ENCODE measurements at places on chromosomes 7 and 10.

- no peak for DNase-seq
Observed at GRCh38 chr7:129576138-129576537, 35.4 kb upstream of the NRF1 start.

DNA sequence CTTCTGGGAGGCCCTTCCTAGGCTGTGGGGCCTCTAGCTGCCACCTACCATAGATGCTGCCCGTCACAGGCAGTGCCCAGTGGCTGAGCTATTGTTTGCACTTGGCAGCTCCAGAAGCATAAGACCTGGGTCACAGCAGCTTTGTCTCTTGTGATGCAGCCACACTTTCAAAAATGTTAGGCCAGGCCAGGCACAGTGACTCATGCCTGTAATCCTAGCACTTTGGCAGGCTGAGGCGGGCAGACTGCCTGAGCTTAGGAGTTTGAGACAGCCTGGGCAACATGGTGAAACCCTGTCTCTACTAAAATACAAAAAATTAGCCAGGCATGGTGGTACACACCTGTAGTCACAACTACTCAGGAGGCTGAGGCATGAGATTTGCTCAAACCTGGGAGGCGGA is 9.5 kb upstream of the KAZALD1 start:
- DNase-seq: no peak

DNA sequence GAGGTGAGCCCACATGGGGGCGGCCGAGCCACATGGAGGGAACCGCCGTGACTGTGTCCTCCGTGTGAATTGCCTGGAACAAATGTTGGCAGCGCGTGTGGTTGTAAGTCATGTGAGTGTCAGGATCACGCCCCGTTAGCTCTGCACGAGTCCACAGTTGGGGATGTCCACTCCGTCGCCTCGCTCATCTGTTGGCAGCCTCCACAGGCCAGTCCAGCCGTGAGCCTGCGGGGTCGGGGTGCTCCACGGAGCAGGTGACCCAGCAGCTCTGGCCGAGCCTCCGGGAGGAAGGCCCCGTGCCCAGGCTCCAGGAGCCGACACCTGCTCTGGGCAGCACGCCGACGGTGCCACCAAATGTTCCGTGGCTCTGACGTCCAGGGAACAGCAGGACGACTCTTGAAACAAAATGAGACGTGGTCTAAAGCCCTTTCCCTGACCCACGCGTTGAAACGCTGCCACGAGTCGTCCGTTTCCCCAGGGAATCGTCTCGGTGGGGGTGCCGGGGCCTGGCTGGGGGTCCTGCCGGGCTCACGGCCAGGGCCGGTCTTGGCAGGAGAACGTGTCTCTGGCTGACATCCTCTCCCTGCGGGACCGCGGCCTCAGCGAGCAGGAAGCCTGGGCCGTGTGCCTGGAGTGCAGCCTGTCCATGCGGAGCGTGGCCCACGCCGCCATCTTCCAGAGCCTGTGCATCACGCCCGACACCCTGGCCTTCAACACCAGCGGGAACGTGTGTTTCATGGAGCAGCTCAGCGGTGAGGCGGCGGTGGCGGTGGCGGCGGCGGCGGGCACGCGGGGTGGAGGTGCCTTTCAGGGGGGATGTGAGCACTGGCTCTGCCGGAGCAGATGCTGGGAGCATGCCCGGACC is 7.0 kb downstream of the KNDC1 start:
- DNase-seq: no peak

GRCh38 chr7:83931968-83932367 is 262.6 kb downstream of the SEMA3A start:
- no peak for DNase-seq

DNA sequence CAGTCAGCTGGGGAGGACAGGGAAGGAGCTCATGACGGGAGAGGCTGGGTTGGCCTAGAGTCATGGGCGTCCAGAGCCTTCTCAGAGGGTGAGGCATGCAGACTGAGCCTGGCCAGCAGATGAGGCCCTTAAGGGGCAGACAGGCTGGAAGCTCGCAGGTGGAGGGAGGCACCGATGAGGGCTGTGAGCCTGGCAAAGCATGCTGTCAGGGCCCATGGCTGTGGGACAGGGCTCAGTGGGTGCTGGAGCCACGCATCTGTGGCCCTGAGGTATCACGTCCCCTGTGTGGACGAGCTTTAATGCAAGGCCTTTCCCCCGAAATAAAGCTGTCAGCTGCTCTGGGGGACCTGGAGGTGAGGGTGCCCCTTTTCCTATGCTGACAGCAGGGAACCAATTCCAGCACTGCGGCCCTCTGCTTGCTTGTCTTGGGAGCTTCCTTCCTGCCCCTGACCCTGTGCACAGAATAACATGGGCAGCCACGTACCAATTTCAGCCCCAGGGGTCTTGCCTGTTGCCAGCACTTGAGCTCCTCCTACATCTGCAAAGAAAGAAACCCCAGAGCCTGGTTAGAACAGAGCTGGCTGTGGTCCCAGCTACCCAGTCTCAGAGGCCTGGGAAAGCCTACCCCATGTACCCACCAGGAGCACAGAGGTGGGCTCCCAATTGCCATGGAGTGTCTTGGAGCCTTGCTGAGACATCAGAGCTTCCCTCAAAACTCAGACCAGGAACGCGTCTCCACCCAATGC is 20.6 kb downstream of the TMEM273 start:
- no peak for DNase-seq

DNA sequence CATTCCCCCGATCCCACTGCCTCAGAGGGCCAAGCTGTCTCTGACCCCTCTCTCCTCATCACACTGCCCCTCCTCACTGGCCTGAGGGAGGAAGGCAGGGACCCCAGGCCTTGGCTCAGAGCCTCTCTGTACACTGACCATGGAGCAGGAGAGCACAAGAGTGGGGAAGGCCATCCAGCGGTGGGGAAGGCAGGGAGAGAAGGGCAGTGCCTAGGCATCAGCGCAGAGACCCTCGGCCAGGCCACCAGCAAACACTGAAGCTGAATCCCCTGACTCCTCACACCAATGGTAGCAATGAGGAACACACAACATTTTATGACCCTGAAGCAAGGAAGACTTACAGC is 14.8 kb downstream of the OGDHL start:
- no peak for DNase-seq

- DNase-seq: no peak
Observed at GRCh38 chr7:94364816-94365215, 29.9 kb upstream of the COL1A2 start.

DNA sequence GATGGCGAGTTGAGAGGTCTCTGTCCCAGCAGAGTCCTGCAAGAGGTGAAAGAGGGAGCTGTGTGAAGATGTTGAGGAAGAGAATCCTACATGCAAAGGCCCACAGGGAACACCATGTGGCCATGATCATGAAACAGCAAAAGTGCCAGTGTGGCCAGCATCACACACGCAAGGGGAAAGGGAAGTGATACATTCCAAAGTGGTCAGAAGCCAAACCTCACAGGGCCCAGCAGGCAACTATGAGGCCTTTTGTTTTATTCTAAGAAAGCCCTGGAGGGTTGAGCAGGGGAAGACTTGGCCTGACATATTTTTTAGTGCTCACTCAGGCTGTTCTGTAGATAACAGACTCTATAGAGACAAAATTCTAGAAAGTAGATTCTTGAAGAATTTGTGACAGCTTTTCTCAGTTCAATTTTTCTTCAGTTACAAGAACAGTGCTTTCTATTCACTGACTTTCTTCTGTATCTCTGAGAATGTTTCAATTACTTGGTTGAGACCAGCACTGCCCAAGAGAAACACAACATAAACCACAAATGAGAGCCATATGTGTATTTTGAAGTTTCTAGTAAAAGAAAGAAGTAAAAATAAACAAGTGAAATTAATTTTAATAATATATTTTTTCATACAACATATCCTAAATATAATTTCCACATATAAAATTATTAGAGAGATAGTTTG is 82.3 kb downstream of the HTR7 start:
- no peak for DNase-seq

DNA sequence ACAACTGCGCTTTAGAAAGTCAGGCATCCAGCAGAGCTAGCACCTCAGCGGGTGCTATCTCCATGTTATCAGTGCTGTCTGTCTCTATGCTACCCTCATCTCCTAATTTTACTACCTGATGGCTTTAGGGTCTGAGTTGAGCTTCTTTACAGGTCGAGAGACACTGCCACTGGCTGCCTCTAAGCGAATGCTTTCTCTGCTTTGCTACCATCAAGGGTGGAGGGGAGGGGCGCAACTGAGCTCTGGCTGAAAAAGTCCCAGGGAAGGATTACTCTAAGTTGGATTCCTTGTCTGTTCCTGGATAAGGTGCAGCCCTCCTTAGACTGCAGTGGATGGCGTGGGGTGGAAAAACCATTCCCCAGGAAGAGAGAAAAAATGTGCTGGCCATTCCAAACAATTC is 105.7 kb downstream of the CDK14 start:
- no peak for DNase-seq

DNA sequence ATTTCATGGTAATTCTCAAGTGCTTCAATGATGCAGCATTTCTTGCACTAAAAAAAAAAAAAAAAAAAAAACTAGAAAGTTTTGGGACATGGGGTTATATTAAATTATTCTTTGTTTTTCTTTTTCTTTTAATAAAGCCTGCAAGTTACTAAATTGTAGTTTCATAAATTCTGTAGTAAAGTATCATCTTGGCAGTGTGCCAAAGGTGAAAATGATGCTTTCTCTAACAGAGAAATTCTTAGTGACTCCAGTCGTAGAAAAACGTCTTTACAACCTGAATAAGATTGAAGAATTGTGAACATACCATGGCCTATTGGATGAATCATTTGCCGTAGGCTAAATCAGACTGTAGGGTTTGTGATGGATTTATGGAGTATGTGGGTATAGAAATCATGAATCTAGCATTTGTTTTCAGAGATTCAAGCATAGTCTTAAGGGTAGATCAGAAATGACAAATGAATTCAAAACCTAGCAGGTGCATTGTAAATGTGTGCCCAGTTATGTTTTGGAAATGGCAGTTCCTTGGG is 27.1 kb downstream of the RBM17 start:
- DNase-seq: no peak

DNA sequence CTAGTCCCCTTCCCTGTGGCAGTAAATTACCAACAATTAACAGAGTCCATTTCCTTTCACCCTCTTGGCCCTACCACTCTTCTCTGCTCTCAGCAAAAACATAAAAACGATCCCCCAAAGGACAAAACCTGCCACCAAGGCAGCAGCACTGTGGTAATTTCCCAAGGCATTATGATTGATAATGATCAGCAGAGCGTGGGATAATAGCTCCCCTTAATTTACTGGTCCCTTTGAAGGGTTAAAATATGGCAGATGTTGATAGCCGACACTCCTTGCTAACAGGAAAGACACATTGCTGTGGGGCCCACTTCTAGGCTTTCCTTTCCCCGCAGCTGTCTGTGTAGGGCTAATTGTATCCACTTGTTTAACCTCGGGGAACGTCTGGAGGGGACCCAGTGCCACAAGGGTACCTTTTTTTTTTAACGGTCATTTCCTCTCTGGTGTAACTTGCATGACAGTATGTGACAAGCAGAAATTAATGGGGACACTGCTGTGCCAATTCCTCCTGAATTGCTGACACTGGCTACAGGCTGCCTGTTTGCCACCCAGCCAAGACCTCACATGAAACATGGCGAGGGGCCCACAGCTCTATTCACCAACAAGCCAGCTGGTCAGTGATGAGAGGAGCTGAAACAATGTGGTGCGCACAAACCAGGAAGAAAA is 81.3 kb downstream of the CDK6 start:
- DNase-seq: no peak

GRCh38 chr10:124150189-124150806 is 56.9 kb upstream of the CHST15 start:
- no peak for DNase-seq

DNA sequence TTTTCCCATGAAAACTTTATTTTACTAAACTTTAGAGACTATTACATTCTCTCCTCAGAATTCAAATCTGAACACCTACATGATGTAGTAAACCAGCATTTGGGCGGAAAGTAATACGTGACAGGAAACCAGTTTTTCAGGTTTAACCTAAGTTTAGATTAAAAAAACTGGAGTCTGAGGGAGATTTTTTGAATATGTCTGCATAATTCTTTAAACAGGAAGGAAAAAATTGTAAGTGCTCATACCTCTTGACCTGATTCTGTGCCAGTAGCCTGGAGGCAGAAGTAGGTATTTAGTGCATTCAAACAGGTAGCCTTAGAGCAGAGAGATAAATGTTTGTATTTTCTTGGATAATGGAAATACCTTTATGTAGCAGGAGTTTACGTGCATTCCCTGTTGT is 224.3 kb downstream of the MDFIC start:
- DNase-seq: no peak

- DNase-seq: no peak
Observed at GRCh38 chr10:22560913-22561239, 153.5 kb downstream of the PIP4K2A start.

GRCh38 chr10:123561141-123561440 is 105.1 kb upstream of the GPR26 start:
- DNase-seq: no peak

DNA sequence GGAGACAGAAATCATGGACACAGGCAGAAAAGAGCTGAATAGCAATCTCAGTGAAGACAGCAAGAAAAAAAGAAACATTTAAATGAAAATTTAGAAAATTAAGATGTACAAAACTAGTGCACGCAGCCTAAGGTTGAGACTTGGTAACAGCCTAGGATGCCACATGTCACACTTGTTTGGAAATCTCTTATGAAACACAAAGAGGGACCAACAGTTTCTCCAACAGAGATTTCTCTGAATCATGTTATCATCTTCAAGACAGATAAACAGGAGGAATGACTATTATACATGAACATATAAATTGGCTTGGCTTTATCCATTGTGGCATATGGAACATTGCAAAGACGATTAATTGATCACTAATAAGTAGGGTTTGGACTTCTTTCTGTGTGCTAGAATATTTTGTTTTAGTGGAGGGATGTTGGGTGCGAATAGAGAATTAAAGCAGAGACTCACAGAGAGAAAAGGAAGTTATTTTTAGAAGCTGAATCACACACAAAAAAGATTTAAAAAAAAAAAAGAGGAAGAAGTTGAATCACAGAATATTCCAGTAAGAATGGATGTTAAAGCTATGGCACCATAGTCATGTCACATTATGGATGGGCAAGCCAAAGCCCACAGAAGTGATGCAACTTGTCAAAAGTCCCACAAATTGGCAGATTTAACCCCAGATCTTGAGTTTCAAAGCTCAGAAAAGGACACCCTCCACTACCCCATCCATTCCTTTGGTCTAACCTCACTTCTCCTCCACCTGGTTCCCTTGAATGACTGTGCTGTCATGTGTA is 91.6 kb downstream of the MYOF start:
- DNase-seq: no peak

DNA sequence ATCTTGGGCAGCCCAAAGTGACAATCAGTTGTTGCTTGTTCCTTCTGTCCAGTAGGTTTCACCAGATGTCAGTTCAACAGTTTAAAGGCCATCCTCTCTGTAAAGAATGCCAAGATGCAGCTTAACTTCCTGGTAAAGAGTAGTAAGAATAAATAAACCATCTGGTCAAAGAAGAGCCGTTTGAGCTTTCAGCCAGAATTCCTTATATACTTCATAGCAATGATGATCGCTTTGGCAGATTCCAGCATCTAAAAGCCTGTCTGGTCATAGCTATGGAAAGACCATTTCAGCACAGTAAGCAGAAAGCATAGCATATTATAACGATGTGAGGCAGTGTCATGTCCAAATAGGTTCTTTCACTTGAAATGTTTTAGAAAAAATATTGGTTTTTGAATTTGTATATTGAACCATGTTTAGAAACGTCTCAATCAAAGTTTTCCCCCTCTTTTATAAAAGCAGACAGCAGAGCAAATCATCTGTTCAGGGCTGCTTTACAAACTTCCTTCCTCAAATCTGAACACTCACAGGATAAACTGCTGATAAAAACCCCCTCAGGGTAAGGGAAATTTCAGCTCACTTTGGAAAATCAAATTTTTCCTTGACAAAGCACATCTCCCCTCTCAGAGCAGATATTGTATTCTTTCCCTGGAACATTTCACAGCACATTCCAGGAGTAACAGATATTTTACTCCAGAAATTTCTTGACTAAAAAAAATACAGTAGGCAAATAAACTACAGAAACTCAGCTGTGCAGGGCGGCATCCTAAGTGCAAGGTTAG is 184.1 kb downstream of the NOC3L start:
- no peak for DNase-seq
